Cortex of kidney (tissue), 1 donor: ENCODE measurements at places on chromosomes 11 and 22.

DNA sequence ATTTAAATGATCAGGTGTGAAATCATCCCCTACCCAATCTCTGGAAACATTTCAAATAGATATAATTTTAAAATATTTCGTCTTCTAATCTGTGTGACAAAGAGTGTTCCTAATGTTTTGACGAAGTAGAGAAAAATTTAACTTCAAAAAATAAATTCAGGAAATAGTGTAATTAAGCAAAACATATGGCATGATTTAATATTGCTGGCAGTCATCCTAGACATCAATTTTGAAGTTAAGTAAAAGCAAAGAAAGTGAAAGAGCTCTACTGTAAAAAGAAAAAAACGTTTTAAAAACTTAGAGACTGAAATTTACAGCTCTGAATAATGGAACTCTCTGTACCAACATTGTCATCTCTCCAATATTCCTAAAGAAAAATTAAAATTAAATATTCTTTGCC, 1062.3 kb downstream of the LRRC4C start:
- no peak for DNase-seq

DNA sequence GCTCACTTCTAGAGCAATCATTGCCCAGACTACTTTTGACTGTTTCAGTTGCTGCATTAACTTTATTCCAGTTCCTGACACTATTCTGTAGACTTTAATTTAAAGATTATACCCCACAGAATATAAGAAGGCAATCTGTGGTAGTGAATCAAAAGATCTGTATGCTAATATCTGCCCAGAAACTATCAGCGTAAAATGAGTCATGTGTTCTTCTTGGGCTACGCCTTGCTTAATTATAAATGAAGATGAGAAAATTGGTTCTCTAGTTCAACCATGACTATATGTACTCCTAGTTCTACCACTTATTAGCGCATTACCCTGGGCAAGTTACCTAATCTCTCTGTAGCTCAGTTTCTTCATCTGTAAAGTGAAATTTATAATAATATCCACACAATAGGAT, 128.5 kb downstream of the CWF19L2 start:
- DNase-seq: no peak

- no peak for DNase-seq
These were observed 20.0 kb downstream of the KCNJ4 start for GRCh38 chr22:38435010-38435409.

DNA sequence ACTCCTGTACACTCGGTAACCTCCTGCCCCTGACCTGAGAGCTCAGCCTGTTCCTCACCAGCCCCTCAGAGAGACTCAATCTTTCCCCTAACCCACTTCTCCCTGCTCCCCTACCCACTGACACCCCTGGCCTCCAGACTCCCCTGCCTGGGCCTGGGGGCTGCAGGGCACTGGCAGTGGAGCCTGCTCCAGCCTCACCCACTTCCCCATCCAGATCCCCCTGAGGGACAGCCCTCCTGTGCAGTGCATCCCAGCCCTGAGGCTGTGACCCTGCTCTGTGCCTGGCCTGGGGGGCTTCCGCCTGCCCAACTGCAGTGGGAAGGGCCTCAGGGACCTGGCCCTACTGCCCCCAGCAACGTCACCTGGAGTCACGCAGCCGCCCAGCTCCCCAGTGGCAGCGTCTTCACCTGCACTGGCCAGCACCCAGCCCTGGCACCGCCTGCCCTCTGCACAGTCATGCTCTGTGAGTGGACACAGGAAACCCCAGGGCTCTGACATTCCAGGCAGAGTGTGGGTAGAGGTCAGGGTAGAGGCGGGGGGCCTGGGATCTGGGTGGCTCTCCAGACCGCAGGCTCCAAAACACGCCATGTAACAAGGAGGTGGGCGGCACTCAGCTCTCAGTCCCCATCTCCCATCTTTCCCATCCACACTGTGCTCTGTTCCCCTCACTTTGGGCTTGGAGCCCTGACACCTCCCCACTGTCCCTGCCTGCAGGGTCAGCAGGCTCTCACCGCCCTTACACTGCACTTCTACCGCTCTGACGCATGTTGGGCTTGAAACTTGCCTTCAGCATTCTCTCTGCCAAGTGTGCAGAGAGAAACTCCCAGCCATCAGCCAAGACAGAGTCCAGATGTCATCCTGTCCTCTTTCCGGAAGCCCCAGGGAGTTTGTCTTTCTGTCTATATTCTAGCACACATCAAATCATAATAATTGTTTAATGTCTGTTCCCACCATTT, 5.1 kb downstream of the VSIG10L2 start:
- no peak for DNase-seq

DNA sequence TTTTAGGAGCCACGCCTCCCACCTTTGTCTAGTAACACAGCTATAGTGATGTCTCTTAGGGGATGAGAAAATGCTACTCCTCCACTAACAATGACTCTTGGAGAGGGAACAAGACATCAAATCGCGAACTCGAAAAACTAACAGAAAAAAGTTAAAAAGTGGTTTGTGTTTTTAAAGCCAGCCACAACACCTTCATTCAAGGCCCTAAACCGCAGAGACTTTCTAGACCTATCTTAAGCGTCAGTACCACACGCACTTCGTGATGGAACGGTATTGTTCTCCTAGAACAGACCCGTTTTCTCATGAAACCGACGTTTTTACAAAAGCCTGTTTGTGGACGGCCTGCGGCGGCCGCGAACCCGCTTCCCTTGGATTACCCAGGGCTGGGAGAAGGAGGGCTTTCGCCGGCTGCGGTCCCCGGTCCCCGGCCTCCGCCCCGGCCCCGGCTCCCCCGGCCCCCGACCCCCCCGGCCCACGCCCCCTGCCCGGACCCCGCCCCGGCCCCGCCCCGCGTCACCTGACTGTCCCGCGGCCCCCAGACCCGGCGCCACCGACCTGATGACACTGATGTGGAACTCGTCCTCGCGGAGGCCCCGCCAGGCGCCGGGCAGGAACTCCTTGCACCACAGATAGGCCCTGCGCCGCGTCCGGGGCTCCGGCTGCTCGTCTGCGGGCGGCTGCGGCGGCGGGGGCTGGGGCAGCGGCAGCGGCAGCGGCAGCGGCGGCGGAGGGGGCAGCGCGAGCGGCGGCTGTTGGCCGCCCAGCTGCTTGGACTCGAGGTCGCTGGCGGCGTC, 718 bp downstream of the CHKA start:
- no peak for DNase-seq
